Stimulated activated CD8-positive, alpha-beta memory T cell treated with anti-CD3 and anti-CD28 coated beads, Interleukin-4, amount 100 ng/mL, for 1 hour (primary cell): ENCODE measurements at places on chromosomes 7 and 10.

DNA sequence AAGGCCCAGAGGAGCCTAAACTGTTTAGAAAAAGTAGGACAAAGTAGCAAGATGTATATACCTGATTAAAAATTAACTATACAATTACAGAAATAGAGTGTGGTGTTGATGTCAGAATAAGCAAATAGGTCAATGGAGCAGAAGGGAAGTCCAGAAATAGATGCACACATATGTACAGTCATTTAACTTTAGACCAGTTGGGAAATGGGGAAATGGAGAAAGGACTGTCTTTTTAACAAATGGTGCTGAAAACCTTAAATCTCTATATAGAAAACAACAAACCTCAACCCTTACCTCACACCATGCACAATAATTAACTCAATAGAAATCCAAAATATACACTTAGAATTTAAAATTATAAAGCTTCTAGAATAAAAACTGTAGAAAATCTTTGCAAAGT is 72.2 kb downstream of the CH25H start:
- DNase-seq = no peak

DNA sequence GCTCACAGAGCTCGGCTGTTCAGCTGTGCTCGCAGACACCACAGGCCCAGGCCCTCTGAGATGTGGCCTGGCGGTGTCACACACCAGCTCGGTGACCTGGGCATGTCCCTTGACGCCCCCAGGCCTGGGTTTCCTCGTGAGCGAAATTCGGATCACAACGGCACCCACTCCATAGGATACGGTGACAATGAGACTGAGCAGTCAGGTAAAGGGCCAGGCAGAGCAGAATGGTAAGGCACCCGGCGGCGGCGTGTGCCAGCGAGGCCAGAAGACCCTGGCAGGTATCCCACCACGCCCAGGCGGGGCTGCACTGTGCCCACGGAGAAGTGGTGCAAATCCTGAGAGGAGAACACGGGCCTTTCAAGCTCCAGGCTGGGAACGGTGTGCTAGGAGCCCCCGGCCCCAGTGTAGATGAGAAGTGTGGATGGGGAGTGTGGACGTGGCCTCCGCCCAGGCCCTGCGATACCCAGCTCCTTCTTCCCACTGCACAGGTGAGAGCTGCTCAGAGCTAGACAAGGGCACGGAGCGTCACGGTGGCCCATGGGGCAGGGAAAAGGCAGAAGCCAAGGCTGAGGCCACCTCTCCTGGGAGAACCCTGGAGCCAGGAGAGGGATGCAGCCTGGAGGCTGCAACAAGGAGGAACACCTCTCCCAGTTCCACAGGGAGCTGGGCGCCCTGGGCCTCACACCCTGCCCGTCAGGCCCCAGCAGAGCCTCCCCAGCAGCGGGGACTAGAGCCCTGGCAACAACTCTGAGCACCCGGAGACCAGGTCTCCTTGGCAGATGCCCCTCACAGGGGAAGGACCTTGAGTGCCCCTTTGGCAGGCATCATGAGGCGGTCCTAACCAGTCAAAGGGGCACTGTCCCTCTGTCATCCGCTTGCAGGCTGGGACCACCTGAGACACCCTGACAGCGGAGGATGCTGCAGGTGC is 219.1 kb downstream of the MAD1L1 start:
- DNase-seq = no peak

DNA sequence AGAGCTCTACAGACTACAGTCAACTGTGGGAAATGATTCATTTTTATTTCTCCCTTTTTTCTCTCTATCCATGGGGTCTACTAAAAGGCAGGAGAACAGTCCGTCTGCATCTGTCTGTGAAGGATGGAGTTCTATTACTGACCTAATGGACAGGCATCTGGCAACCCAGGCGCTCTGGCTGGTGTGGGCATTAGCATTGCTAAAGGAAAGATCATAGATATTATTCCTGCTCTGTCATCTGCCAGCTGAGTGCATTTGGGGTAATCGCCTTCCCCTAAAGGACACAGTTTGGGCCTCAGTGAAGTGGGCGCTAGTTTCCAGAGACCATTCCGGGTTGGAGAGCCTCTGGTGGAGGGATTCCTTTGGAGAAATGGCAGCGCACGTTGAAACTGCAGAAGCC is 201.3 kb upstream of the TCERG1L start:
- no peak for DNase-seq

GRCh38 chr7:139645572-139646523 is 122.4 kb downstream of the CLEC2L start:
- DNase-seq = peak; percentile 64

DNA sequence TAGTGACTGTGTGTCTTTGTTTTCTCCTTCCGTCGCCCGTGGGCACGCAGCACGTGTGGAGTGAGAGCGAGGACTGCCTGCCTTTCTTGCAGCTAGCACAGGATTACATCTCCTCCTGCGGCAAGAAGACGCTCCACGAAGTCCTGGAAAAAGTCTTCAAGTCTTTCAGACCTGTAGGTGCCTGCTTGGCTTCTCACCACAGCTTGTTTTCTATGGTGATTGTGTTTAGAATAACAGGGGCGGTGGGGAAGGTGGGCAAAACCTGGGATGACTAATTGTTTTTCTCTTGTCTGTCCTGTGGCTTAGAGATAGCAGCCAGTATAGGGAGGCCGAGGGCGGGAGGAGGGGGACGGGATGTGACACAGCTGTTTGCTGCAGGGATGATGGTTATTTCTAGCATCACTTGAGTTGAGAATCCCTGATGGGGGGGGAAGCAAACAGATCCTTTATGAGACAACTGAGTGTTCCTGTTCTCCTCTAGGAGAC is 11.4 kb downstream of the MTURN start:
- no peak for DNase-seq

DNA sequence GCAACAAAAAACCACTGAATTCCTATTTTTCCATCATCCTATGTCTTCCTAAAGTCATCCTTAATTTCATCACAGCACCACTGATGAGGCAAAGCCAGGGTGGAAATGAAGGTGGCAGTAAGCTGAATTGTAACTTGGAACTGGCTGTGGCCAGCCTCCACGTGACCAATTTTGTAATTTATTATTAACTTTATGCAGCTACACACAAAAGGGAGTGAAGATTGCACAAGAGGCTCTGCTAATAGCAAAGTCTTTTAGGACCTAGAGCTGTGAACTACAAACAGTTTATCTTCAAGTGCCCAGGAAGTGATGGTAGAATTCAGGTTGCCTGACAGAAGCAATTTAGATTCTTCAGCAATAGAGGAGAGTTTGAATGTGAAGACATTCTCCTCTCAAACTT is 176.4 kb downstream of the CCDC71L start:
- no peak for DNase-seq

DNA sequence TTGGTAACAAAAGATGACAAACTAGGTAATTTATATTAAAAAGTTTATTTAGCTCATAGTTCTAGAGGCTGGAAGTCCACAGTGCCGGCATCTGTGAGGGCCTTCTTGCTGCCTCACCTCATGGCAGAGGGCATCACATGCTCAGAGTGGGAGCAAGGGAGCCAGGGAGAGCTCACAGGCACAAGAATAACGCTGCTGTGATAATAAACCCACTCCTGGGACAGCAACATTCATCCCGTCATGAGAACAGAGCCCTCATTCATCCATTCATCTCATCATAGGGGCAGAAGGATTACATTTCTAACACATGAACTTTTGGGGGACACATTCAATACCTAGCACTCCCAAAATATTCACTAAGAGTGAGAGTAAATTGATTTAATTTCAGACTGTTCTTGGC is 170.6 kb upstream of the AKR1E2 start:
- no peak for DNase-seq

DNA sequence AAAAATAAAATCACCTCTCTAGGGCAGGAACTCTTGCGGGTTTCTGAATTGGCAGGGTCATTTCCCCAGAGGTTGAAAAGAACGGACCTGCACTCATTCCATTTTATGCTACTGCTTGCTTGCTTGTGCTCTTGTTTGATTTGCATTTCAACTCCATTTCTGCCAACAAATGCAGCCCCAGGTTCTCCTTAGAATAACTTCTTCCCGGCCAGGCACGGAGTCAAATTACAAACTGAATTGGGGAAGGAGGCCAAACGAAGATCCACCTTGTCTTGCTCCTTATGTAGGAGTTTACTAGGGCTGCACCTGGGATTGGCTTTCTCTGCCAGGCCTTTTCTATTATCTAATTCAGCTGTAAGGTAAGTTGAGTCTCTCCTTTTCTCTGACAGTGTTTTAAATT is 79.6 kb downstream of the HGF start:
- no peak for DNase-seq
